ENCODE measurements at places on chromosomes 5 and 9. TPM values are rescaled to one million over a fixed set of nuclear protein-coding genes. Genes with fewer than 3 reads are reported as not detected.

GRCh38 chr9:121826711-121827110 is 175.3 kb downstream of the DAB2IP start:
- no peak for DNase-seq

The GLDC gene
- total RNA-seq, result 60.1 TPM

DNA sequence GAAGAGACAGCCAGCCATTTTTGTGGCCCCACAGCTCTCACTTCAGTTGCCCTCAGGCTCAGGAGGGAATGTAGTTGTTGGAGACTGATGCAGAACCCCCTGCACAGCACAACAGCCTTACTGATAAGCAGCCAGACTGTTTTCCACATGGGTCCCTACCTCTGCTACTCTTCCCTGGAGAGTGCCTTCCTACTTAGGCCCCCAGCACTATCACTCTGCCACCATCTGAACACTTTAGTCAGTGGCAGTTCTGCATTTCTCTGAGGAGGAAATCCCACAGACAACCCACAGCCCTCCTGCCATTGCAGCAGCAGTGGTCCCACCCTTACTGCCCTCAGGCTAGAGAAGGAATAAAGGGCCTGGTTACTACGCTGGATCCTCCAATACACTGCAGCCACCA is 61.8 kb upstream of the PTPRD start:
- DNase-seq, result no peak

The PCDHAC2 gene
- total RNA-seq, result 3.6 TPM

DNA sequence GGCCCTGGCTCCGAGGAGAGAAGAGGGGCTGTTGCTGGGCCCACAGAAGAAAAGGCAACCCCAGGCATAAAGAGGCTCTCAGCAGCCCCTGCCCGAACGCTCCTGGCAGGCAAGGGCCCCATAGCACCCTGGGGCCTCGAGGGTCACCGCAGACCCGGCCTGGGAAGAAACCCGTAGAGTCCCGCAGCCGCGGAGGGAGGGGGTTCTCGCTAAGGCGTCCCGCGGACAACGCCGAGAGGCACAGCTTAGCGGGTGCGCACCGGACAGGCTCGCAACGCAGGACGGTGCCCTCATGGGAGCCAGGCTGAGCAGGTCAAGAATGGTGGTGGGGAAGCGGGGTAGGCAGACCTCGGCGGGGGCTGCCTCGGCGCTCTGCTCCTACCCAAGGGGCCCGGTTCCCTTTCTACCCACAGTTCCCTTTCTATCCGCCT is 6.7 kb downstream of the PITX1 start:
- DNase-seq, result no peak

DNA sequence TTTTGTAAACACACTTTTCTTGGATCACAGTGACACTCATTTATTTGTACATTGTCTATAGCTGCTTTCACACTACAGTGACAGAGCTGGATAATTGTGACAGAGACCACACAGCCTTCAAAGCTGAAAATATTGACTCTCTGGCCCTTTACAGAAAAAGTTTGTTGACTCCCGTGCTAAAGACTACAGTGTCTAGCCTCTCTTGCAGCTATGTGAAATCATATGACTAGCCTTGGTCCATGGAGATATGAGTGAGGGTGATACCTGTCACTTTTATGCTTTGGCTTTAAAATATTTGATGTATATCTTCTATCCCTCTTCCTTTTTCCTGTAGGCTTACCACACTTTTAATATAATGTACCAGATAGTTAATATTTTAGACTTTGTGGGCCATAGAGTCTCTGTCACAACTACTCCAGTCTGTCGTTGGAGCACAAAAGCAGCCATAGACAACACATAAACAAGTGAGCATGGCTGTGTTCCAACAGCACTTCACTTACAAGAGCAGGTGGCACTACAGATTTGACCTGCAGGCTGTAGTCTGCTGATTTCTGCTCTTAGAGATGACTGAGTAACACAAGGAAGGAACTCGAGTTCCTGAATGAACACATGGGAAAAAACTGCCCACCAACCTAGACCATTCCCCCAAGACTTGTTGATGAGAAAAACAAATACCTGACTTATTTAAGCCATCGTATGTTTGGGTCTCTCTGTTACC is 73.5 kb upstream of the ANKRD55 start:
- no peak for DNase-seq

The DAB2 gene
- 199 TPM for total RNA-seq

DNA sequence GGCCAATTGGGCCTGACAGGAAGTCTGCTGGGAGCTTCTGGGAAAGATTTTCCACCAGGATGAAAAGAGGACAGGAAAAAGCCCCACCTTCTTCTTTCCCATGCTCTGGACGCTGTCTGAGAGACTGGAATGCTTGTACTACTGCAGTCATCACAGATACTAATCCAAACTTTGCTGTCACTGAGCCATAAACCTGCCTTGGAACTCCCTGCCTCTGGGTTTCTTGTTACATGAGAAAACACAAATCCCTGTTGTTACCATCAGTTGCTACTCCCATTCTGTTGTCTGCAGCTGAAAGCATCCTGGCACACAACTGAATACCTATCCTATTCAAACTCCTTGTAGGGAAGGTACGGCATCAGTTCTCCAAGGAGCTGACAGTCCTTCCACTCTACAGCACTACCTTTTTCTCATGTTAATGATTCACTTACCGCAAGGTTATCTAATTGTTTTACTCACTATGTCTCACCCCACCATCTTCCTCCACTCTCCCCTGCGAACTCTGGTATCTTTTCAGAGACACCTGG is 167.5 kb downstream of the CDK5RAP2 start:
- no peak for DNase-seq

DNA sequence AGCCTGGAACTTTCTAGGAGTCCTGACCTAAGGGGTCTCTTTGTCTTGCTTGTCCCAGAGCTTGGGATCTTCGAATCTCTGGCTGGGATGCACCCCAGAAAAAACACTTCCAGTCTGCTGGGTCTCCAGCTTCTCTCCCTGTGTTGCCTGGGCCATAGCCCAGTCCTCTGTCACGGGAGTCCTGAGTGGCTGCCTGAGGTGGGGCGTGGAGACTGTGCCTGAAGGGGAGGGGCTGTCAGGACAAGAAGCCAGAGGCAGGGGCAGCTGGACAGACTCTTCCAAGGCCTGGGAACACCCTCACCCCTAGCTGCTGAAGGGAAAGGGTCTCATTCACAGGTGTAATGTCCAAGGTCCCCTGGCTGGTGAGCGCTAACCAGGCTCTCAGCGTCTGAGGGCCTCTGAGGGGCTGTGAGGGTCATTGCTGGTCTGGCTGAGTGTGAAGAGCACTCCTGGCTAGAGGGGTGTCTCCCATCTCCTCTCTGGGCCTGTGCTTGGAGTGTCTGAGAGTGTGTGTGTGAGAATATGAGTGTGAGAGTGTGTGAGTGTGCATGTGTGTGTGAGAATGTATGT is 20.4 kb upstream of the COL27A1 start:
- no peak for DNase-seq

The TRIM36 gene
- total RNA-seq, result 1.8 TPM

GRCh38 chr5:108736855-108737254 is 10.8 kb upstream of the FER start:
- no peak for DNase-seq

The GLRX gene
- total RNA-seq, result 57.4 TPM

DNA sequence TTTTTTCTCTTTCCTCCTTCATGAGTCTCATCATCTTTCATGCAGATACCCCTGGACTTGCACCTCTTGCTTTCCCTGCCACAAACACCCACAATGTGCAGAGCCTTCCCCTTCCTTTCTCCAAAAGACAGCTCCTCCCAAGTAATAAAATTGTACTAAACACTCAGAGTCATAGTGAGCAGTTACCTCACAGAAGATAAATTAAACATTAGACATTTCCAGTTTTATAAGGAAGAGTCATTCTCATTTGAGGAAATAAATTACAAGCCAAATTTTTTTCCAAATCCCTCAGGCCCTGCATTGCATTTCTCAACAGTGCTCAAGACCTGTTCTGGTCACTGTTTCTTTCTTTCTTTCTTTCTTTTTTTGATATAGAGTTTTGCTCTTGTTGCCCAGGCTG is 131.5 kb downstream of the ATPSCKMT start:
- no peak for DNase-seq

The OTP gene
- not detected for total RNA-seq

The OBP2B gene
- not detected for total RNA-seq

DNA sequence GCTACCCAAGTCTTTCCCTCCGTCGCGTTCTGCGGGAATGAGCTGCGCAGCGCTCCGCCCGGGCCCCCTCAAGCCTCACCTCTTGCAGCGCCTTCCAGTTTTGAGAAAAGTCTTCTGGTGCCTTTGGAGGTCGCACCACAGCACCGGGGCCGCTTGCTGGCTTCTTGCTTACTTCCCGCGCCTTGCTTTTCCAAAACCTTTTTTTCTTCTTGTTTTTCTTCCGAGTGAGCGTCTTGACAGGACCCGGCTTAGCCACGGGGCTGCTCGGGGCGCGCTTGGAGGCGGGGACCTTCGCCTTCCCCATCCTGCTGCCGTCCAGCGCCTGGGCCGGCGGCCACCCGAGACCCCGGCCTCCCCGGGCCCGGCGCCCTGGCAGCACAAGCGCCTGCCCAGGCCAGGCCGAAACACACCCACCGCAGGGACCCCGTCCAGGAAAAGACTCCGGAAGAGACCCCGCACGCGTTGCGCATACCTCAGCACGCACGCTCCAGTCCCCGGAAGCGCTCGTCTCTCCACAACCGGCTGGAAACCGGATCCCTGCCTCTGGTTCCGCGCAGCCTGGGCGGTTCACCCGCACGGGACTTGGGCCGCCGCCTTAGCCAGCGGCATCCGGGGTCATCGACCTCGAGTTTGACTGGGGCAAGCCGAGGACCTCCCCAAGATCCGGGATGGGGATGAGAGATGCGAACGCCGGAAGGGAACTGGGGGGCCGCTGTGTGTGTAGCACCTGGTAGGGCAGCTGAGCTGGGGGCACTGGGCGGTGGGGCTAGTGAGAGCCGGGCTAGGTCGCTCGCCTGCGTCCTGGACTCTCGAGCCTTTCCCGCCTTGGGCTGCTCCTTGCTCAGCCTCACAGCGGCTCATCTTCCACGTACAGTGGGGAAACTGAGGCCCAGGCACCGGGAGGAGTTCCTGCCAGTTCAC is at the start of gene REXO4:
REXO4 (minus strand) TSS at position 470 of the 921 bp plus-strand sequence; CDS start at position 304, 166 bp downstream.
- DNase-seq, result peak; percentile 94

- DNase-seq, result no peak
These were observed 698.3 kb downstream of the MAT2B start for GRCh38 chr5:164203581-164204225.

GRCh38 chr5:33336891-33337636 is 103.7 kb upstream of the TARS1 start:
- DNase-seq, result no peak

The PCDHB5 gene
- 7.5 TPM for total RNA-seq

All from kidney (tissue), 22 donors.